ENCODE measurements at places on chromosomes 6 and 20.

- no peak for DNase-seq
Measured at GRCh38 chr6:168000198-168001028, 2.9 kb downstream of the KIF25 start.

- peak; percentile 67 for DNase-seq
Measured at GRCh38 chr6:161618831-161619454, 345.1 kb upstream of the AGPAT4 start.

DNA sequence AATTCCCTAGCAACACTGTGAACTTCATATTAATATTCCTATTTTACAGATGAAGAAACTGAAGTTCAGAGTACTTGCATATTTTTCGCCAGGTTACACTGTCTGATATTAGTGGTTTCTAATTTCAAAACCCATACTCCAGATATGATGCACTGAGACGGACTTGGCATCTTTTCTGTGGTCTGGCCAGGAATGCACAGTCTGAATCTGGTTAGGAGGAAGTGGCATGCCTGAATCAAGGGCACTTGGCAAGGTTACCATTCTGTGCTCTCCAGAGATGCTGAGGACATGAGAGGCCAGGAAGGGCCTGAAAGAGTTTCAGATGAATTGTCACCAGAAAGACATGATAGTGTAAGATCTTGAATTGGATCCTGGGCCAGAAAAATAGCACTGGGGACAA lies 150.1 kb downstream of the HAO1 start:
- DNase-seq, result no peak

DNA sequence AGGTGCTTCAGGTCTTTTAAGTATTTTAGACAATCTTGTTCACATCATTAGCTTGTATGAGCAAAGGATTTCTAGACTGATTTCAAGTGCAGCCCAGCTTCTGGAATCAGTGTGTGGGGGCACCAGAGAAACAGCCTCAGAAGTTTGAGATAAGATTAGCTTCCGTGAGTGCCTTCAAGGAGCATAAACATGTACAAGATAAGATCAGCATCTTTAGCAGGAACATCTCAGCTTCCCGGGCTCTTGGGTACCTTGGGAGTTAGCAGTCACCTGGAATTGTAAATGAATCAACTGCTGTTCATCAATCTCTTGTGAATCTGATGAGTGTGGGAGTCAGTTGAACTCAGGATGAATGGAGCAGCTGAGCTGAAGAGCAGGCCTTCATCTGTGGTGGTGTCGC lies 12.0 kb upstream of the CITED2 start:
- DNase-seq, result no peak

- DNase-seq, result no peak
Measured at GRCh38 chr6:121405306-121405705, 30.1 kb upstream of the GJA1 start.

GRCh38 chr6:2783188-2783963 lies 18.2 kb downstream of the WRNIP1 start:
- DNase-seq, result no peak

- DNase-seq, result no peak
Measured at GRCh38 chr6:128265706-128266105, 254.7 kb downstream of the PTPRK start.

All from substantia nigra (tissue), 51 donors.